ENCODE measurements at places on chromosomes 6 and 20. TPM values are rescaled to one million over a fixed set of nuclear protein-coding genes. Genes with fewer than 3 reads are reported as not detected.

RFX6 gene
- total RNA-seq, result 1.3 TPM

HLA-DRA gene
- total RNA-seq, result 29.3 TPM

- no peak for DNase-seq
These were observed 3.1 kb upstream of the BTN2A1 start for GRCh38 chr6:26454631-26455030.

DNA sequence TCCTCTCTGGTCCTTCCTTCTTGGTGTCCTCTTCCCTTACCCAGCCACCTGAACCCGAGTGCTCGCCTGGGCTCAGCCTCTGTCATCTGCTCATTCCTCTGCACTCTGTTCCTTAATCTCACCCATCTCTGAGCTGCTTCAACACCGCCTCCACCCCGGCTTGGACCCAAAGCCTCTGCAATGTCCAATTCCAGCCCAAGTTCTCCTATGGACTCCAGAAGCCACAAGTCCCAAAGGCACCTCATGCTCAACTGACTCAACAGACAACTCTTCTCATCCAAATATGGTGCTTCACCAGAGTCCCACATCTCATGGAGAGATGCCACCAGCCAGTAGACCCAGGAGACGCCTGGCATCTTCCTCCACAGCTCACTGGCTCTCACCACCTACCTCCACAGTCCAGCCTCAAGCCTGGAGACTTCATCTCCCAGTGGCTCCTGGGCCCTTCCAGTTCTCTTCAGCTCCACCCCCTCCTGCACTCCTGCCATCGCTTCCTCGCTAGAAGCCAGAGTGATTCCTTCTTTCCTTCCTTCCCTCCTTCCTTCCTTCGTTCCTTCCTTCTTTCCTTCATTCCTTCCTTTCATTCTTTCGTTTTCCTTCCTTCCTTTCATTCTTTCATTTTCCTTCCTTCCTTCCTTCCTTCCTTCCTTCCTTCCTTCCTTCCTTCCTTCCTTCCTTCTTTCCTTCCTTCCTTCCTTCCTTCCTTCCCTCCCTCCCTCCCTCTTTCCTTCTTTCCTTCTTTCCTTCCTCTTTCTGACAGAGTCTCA is 40.9 kb upstream of the NNAT start:
- no peak for DNase-seq

DNA sequence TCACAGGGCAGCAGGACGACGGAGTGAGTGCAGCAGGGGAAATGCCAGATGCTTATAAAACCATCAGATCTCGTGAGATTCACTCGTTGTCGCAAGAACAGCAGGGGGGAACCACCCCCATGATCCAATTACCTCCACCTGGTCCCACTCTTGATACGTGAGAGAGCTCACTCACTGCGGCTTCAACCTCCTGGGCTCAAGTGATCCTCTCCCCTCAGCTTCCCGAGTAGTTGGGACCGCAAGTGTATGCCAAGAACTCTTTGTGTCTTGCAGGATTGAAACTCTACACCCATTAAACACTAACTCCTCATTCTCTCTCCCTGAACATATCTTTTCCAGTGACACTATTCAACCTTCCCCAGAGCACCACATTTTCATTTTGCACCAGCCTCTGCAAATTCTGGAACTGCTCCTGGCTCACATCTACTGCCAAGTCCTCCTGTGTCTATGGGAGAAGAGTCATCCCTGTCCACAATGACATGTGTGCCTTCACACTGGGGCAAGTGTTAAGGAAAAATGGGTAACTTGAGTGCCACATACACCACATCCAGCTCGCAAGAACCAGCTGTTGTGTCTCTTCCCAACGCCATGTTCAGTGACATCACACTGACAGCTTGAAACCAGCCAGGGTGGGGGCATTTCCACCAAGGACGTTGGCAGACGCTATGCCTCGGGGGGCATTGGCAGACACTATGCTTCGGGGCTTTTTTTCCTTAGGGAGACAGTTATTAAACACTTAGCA is 14.7 kb upstream of the TAF4 start:
- no peak for DNase-seq

DNA sequence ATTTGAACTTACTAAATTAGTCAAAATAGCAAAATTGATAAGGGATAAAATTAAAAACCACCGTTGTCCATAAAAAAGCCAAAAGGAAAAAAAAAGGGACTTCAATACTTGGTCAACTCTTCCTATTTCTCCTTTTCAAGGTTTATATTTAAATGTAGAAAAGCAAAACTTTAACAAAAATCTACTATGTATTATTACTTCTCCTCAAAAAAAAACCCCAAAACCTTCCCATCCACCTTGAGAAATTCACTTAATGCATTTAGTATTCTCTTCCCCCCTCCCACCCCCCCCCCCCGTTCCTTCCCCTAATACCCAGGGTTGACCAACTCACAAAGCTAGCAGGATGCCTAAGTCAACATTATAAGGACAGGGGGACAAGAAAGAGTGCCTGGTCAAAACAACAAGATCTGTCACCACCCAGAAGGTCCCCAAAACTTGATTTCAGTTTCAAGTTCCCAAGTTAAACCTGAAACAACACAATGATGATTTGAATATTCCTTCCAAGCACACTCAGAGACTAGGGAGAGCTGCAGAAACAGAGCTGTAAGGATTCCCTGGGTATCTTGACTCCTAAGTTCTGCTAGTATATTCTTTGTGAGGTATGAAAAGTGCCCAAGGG is 14.6 kb downstream of the GMDS start:
- DNase-seq, result no peak

DNA sequence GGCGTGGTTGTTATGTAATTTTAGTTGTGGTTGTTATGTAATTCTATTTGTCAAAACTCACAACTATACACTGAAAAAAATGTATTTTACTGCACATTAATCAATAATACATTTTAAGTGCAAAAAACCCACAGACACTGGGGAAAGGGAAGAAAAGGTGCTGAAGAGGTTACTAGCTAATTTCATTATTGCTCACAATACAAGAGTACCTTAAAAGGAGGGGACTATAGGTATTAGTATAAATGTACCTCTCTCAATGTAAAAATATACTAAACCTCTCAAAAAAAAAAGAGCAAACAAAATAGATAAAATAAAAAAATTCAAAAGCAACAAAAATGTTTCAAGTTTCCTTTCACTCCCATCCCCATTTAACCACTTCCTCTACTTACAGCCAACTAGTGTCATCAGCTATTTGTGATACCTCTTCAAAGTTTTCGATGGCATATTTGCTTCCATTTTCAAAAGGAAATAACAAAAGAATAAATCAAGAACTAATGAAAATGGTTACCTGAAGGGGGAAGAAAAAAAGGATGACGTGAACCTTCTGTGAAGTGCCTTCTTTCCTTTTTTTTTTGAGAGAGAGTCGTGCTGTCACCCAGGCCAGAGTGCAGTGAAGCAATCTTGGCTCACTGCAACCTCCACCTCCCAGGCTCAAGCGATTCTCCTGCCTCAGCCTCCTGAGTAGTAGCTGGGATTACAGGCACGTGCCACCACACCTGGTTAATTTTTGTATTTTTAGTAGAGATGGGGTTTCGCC is 30.2 kb downstream of the RANBP9 start:
- DNase-seq, result no peak
